ENCODE measurements at places on chromosomes 2 and 18.

DNA sequence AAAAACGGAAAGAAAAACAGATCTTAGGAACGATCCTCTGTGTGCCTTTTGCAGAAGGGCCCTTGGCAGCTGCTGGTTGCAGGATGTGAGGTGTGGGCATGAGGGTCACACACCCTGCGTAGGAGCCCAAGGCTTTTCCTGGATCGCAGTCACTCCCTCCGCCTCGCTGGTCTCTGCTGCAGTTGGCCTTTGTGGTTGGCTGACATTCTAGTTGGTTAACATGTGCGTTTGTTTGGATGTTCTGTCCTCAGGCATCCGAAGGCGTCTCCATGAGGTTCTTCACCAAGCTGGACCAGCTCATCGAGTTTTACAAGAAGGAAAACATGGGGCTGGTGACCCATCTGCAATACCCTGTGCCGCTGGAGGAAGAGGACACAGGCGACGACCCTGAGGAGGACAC, 61.7 kb downstream of the INPP5D start:
- DNase-seq, result no peak

DNA sequence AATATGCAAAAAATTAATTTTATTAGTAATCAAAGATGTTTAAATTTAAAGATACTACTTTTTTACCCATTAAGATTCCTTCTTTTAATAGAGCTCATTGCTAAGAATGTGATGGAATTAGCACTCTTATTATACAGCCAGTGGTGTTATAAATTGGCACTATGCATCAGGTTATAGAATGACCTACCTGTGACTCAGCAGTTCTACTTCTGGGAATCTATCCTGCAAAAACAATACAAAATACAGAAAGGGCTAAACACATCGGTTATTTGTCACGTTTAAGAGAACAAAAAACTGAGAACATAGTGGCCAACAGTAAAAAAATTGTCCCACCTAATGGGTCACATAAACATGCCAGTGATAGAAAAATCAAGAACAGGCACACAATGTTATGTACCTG, 9.4 kb upstream of the ADD2 start:
- DNase-seq, result no peak

GRCh38 chr18:76328140-76328539, 166.9 kb downstream of the ZNF516 start:
- DNase-seq, result no peak

DNA sequence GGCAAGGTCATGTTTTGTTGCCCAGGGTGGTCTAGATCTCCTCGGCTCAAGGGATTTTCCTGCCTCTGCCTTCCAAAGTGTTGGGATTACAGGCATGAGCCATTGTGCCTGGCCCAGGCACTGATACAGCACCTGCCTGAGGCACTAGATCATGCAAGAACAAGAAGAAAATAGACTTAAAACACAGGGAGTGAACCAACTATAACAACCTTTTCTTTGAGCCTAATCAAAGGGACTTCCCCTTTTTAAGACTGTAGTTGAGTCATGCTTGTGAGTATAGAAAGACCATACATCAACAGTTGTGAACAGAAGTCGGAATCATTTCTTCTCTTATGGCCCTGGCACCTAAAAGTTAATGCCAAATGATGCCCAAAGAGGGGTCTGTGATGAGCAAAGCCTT, 47.9 kb upstream of the MAPRE2 start:
- DNase-seq, result no peak

DNA sequence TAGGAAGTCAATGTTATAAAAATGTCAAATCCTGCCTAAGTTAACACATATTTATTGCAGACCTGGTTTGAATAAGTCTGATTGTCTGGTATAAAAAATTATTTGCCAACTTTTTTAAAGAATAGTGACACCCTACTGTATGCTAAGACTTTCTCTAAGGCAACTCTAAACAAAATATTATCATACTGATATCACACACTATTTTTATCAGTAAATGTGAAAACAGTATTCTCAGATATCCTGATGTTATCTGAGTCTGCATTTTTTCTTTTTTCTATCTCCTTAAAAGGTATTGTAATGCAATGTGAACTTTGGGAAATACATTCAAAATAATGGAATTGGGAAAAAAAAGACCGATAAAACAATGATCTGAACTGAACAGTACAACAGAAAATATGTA, 127.1 kb downstream of the DOCK10 start:
- no peak for DNase-seq

DNA sequence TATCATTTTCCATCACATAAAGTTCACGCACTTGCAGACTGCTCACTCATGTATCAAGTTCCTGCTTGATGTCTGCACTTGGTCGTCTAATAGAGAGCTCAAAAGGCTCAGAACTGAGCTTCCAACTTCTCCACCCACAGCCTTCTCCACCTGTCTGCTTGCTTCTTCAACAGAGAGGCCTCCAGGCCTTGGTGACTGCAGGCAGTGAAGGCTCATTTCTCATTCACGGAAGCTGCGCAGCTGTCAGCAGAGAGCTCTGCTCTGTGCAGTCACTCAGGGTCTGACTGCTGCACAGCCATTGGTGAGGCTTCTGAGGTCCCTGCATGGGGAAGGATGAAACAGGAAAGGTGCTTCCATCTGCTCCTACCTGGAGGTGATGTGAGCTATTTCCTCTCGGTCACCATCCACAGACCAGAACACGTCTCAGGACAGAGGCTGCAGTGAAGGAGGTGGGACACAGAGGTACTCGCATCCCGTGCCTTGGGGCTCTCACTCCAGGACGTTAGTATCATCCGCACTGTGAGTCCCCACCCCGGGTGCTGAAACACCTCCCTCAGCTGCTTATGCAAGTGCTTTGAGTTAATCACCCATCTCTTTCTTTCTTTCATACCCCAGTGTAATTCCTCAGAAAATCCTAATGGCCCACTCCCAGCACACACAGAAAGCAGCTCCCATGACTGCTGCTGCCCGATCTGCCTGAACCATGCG, 126.2 kb downstream of the TMEM18 start:
- DNase-seq, result no peak
